ENCODE measurements at places on chromosomes 6 and 20.

GRCh38 chr6:109347779-109348178, 34.5 kb downstream of the CD164 start:
- DNase-seq, result no peak

DNA sequence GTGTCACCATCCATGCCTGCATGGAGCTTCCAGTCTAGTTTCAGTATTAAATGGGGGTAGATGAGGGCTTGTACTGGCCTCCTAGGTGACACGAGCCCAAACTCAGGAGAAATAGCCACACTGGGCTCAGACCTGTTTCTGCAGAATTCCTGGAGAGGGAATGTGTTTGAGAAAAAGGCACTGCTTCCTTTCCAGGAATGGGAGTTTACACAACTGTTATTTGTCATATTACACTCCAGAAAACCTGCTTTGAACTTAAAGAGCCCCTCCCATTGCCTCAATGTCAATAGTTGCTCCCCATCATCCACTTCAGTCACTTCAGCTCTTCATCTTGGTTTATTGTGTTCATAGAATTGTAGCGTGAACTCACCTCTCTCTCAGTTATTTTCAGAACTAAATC, 151.5 kb downstream of the CFAP61 start:
- no peak for DNase-seq

DNA sequence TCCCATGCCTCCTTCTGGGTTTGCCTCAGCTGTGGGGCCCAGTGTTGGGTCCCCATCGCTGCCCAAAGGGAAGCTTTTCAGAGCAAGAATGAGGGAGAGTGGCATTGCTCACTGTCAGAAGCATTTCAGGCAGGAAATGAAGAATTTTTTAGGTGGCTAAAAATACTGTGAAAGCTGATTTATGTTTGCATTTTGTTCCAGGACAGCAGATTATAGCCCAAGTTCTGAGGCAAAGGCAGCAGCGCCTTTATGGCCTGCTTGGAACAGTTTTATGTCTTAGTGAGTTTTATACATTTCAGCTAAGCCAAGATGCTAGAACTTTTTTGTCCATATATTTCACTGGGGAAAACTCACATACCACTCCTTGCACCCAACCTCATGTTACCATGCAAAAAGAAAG, 4.3 kb upstream of the CCDC167 start:
- DNase-seq, result no peak

DNA sequence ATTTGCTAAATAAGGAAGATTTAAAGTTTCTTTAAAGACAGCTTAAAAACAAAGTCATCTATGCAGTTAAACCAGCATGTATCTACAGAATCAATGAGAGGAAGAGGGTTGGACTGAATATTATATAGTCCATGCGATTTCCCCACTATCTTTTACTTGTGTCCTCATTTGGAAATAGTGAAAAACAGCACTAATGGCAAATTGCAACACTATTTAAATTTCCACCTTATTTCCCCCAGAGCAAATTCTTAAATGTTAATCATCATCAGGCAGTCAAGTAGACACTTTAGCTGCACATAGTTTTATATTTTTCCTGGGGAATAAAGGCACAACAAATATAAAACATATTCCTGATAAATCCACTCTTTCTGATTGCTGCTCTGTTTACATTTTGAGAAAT, 114.6 kb downstream of the LCA5 start:
- DNase-seq, result no peak

GRCh38 chr20:43911066-43911465, 3.6 kb upstream of the TOX2 start:
- no peak for DNase-seq

GRCh38 chr6:66126358-66126757, 419.3 kb upstream of the EYS start:
- no peak for DNase-seq

- no peak for DNase-seq
These were observed 405 bp downstream of the RALGAPA2 start for GRCh38 chr20:20712004-20712473.

- no peak for DNase-seq
These were observed 348.8 kb downstream of the TFAP2B start for GRCh38 chr6:51167468-51167867.

DNA sequence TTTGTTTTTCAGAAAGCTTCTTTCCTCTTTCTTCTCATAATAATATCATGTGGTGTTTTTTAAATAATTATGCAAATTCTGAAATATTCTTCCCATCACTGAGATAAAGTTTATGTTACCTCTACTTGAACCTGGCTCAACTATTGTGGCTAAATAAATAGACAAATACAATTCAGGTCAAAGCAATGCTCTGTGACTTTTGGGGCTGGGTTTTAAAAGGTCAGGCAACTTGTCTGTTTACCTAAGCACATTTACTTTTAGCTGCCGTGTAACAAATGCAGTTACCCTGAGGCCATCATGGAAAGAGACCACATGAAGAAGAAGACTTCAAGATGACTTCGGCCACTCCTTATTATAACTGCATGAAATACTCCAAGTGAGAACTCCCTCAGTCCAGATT, 33.7 kb upstream of the MEI4 start:
- DNase-seq, result no peak

DNA sequence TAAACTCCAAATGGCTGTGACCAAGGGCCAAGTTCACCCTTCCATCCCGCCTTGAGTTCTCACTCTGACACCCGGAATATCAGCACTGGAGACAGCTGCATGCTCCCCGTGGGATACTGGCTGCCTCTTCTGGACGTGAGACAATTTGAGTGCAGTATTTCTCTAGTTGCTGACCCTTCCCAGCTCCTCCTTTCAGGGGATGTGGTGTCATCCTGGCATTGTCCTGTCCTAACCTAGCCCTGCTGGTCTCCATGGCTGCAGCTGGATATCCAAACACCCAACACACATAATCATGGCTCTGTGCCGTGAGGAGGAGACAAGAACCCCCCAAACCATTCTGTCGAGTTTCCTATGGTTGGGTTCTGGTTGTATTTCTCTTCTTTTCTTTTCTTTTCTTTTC, 82.6 kb downstream of the PAX1 start:
- no peak for DNase-seq

- DNase-seq, result no peak
These were observed 14.3 kb downstream of the ROS1 start for GRCh38 chr6:117411474-117411873.

Measured in activated CD8-positive, alpha-beta memory T cell treated with anti-CD3 and anti-CD28 coated beads, Interleukin-2, amount 50 U/mL, for 4 hours (primary cell).